ENCODE measurements at places on chromosomes 11 and 22. TPM values are rescaled to one million over a fixed set of nuclear protein-coding genes. Genes with fewer than 3 reads are reported as not detected.

PAMR1 gene
- 14.5 TPM for total RNA-seq

C11orf21 gene
- total RNA-seq, result 43.6 TPM

SHANK3 gene
- 19.3 TPM for total RNA-seq

RHOD gene
- total RNA-seq, result 66.8 TPM

Data from Right ventricle myocardium superior (tissue), 1 donor.